ENCODE measurements at places on chromosomes 7 and 10.

DNA sequence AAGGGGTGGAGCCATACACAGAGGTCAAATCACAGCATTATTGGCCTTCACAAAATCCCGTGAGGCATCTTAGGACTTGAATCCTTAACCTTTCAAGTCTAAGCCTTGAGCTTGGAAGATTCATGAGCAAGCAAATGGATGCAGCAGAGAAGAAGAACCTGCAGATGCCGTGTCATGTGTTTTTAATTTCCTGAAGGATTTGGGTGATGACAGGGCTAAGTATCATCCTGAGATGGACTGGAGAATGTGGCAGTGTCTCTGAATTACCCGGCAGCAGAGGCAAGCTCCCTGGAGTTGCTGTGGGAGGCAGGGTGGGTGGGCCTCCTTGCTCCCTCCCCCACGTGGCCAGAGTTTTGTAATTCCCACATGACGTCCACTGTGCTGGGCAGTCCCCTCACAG lies 50.8 kb downstream of the GCC1 start:
- DNase-seq = no peak

DNA sequence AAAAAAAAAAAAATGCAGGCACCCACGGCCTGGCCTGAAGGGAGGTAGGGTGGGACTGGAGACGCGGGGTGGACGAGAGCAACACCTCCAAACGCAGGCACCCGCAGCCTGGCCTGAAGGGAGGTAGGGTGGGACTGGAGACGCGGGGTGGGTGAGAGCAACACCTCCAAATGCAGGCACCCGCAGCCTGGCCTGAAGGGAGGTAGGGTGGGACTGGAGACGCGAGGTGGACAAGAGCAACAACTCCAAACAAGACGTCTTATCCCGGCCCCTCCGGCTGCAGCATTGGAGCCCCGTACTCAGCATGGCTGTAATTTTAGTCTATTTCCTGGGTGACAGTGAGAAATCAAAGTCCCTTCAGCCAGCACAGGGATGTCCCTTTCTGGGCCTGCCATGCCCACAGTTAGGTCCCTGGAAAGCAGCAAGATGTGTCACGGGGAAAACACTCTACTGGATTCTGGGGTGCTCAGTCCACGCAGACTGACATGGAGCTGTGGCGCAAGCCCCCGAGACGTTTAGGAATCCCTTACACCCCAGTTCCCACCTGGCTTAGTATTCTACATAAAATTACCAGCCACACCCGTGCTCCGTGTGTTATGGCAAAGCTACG lies 119.9 kb downstream of the WDR37 start:
- DNase-seq = no peak

DNA sequence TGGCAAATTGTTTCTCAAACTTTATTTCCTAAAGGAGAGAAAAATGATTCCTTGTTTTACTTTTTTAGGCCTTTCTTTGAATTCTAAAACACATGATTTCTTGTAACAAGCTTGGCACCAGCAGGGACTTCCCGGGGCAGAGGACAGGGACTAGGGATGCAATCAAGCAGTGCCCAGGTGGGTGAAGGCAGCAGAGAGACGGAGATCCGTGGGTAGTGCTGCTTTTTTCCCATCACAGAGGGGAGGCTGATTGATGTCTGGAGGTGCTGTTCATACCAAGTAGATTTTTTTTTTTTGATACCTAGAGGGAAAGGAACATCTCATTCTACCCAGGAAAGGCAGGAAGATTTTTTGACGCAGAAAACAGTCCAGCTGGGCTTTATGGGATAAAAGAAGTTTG lies 91.9 kb downstream of the FAM171A1 start:
- no peak for DNase-seq

DNA sequence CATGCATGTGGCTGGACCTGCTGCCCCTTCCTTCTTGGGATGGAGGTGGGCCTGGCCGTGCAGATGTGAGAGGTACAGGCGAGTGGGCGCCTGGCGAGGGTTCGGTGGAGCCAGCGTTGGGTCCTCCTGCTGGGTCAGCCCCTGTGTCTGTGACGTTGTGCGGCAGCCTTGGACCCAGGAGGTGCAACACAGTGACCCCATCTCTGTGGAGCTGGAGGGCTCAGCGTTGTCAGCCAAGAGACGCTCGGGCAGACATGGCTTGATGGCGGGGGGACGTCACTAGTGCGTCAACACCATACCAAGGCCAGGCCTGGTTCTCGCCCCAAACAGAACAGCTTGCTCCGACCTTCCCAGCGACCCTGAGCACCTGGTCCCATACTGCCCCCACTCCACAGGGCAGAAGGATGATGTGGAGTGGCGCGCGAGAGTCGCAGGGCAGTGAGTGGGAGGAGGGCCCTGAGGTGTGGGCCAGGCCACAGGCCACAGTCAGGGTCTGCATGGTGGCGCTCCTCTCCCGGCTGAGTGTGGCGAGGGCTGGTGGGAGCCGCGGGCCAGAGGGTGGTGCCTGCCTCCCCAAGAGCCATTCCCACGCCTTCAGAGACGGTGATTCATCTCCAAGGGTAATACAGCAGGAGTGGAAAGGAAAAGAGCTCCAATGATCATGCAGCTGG lies 184.4 kb downstream of the DNAJB6 start:
- DNase-seq = no peak

DNA sequence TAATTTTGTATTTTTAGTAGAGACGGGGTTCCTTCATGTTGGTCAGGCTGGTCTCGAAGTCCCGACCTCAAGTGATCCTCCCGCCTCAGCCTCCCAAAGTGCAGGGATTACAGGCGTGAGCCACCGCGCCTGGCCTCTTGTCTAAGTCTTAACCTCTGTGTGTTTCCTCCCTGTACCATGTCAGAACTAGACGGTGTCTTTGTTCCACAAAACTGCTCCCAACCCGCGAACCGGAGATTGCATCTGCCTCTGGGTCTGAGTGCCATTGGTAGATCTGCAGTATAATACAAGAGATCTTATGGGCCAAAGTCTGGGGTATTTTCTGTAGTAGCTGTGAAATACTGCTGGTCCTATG lies 1.3 kb upstream of the EEF1AKMT2 start:
- no peak for DNase-seq

DNA sequence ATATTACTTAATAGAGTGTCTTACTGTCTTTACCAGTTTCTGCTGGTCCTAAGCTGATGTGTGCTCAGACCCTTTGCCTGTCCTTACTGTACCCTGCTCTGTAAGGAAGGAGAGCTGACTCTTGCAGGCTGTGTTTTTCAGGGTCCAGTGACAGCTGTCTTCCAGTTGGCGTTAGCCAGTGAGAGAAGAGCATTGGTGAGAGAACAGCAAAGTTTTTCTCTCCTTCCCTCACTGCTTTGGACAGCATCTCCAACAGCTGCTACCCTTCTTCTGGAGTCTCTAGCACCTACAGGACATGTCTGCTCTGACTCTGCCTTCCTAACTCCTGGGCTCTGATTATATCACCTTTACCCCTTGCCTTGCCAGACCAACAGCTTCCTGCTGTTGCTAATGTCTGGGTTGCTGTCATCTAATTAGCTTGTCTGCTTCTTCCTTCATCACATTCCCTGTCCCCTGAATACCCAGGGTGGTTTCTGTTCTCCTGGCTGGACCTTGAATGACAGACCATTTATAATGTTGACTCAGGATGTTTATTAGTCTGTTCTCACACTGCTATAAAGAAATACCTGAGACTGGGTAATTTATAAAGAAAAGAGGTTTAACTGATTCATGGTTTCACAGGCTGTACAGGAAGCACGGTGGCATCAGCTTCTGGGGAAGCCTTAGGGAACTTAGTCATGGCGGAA lies 23.5 kb upstream of the PANK1 start:
- no peak for DNase-seq

GRCh38 chr7:64654796-64655548 lies 11.0 kb upstream of the ZNF107 start:
- DNase-seq = no peak

GRCh38 chr10:80544316-80544953 lies 6.7 kb downstream of the SH2D4B start:
- DNase-seq = no peak

- no peak for DNase-seq
Measured at GRCh38 chr10:9427209-9427608, 1372.7 kb downstream of the GATA3 start.

DNA sequence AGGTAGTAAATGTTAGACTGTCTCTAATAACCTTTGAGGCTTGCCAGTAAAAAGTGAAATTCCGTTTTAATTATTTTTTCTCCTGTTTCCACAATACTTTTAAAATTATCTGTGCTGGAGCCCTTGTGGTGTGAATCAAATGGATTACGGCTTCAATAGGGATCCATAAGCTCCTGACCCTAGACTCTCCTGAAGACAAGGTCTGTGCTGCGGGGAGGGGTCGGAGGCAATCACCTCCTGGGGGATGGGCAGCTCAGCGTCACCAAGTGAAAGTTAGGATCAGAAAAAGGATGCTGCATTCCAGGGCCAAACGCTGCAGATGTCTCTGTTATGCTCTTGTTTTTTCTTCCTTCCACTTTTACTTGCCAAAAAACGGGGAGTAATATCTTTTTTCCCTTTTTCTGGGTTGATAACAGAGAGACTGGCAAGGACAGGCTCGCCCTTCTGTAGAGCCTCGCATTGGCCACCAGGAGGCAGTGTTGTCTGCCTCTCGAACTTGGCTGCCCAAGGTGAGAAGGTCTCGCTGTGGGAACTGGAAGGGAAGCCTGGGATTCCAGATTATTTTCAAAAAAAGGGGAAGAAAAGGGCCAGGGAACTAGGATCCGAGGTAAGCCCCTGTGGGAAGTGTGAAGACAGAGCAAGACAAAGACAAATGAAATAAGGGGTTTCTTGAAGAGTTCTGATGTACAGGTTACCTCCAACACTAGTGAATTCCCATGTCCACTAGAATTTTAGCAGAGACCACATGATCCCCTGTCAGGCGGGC lies 621.9 kb downstream of the ACTR3B start:
- DNase-seq = no peak

- DNase-seq = no peak
Measured at GRCh38 chr7:115356139-115356746, 434.3 kb downstream of the MDFIC start.

DNA sequence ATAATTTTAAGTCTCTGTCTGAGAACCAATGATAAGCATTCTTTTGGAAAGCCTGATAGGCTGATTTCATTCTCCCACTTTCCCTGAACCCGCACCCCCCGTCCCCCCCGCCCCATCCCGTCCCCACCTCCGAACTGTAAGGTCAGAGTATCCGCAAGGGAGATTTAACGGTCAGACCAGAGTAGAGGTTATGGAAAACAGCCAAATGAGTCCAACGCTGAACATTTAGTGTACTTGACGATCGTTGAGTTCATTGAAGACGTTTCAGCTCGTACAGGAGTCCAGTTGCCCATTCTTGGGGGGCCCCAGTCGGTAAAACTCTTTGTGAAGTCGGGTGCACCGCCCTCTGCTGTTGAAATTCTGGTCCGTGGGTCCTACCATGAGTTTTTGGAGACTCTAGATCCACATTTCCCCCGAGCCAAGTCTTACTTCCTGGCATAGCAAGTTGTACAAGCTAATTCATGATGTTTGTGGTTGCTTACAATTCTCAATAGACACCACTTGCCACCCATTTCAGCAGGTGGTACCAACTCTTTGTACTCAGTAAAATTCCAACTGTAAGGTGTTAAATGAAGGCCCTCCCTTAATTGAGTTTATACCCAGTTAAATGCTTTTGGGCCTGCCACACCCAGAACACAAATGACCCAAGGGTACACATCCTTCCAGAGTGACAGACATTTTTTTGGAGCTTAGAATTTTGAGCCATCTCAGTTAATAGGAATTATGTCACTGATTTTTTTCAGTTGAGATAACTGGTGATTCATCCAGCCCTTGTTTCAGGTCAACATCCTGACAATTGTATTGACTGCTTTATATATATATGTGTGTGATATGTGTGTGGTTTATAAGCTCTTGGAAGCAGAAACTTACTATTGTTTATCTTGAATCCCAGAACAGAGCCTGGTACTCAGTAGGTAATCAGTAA lies 1.2 kb downstream of the MARCHF5 start:
- peak; percentile 2 for DNase-seq

GRCh38 chr7:4168541-4168940 lies 513.6 kb upstream of the FOXK1 start:
- no peak for DNase-seq

DNA sequence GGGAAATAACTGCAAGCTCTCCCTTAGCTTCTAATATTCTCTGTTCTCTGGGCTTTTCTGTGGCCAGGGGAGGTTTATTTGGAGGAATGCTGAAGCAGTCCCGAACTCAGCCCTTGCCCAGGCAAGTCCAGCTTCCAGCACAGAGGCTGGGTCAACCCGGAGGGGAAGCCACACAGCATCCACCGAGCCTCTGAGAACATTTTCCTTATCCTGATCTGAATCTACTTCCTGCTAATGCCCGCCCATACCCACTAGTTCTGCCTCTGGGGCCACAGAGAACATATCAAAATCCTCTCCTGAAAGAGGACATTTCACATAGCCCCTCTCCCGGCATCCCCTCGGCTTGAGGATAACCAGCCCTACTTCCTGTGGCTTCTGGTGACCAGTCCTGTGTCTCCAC lies 31.1 kb downstream of the SH3PXD2A start:
- no peak for DNase-seq

- DNase-seq = no peak
Measured at GRCh38 chr10:132319853-132320653, 11.9 kb upstream of the LRRC27 start.

- DNase-seq = no peak
Measured at GRCh38 chr7:132400561-132401142, 175.6 kb downstream of the PLXNA4 start.

DNA sequence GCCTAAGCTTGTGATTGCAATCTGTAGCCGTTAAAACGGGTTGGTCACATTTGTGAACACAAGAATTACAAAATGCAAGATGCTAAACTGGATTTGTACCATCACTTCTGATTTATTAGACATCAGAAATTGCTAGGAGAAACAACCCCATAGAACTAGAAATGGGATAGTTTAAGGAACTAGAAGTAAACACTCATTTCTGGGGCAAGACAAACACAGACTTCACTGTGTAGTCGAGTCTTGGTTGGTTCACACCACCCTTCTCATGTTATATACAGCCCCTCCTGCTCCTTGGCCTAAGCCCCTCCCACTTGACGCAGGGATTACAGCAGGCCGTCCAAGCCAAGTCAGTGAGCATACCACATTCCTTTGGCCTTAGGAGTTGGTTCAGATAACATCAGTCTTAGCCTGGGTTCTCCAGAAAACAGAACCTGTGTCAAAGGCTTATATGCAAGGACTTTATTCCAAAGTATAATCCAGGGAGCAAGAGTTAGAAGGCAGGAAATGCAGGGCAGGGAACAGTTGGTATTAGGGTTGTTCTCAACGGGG lies 2.0 kb upstream of the NRAP start:
- no peak for DNase-seq

- DNase-seq = no peak
Measured at GRCh38 chr10:54559498-54559897, 241.5 kb downstream of the PCDH15 start.

- no peak for DNase-seq
Measured at GRCh38 chr10:68496072-68496471, 24.3 kb upstream of the DNA2 start.

- no peak for DNase-seq
Measured at GRCh38 chr7:132614428-132615318, 38.4 kb upstream of the PLXNA4 start.
